Vein endothelial cell (primary cell): ENCODE measurements at places on chromosomes 3 and 15. TPM values are rescaled to one million over a fixed set of nuclear protein-coding genes. Genes with fewer than 3 reads are reported as not detected.

The CACNA1D gene
- total RNA-seq, result not detected in 2 replicates

The MME gene
- total RNA-seq, result 18.3 and 22.0 TPM in 2 replicates

The SLC28A2 gene
- total RNA-seq, result not detected in 2 replicates

The LOXL1 gene
- total RNA-seq, result 3.0 and 3.6 TPM in 2 replicates

The ITGB5 gene
- 73.6 and 88.8 TPM in 2 replicates for total RNA-seq

The CCR8 gene
- total RNA-seq, result not detected in 2 replicates

The CCDC54 gene
- total RNA-seq, result not detected in 2 replicates

The FSTL1 gene
- total RNA-seq, result 475 and 666 TPM in 2 replicates

The ETFA gene
- total RNA-seq, result 127 and 143 TPM in 2 replicates

The SNTN gene
- not detected in 2 replicates for total RNA-seq

The NR2E3 gene
- total RNA-seq, result 0.19 TPM in 1 of 2 replicates, not detected in the other

The FBLN2 gene
- 1.2 and 7.5 TPM in 2 replicates for total RNA-seq

The TPRG1 gene
- total RNA-seq, result 0.38 and 0.98 TPM in 2 replicates

The CYP1A2 gene
- total RNA-seq, result not detected in 2 replicates

The PRTG gene
- 2.3 and 5.3 TPM in 2 replicates for total RNA-seq

The SLC12A1 gene
- total RNA-seq, result not detected in 2 replicates

The MYZAP gene
- total RNA-seq, result 12.7 and 14.4 TPM in 2 replicates

The FSIP1 gene
- 0.98 and 1.3 TPM in 2 replicates for total RNA-seq

The OR4M2 gene
- not detected in 2 replicates for total RNA-seq

The ADGRG7 gene
- not detected in 2 replicates for total RNA-seq

The SEMA3G gene
- total RNA-seq, result 18.2 and 65.0 TPM in 2 replicates

The TMEM40 gene
- not detected in 2 replicates for total RNA-seq

The THRB gene
- total RNA-seq, result 0.19 and 0.33 TPM in 2 replicates

The TRAT1 gene
- not detected in 2 replicates for total RNA-seq

The FBN1 gene
- 103 and 127 TPM in 2 replicates for total RNA-seq

The ITIH4 gene
- total RNA-seq, result 0.65 and 0.96 TPM in 2 replicates

The CEP70 gene
- total RNA-seq, result 14.9 and 18.3 TPM in 2 replicates

The CAV3 gene
- not detected in 2 replicates for total RNA-seq

The FGD5 gene
- 127 and 130 TPM in 2 replicates for total RNA-seq

The GOLGA8T gene
- total RNA-seq, result not detected in 2 replicates

The CYP8B1 gene
- total RNA-seq, result not detected in 2 replicates

The GCNT3 gene
- not detected in 2 replicates for total RNA-seq

The CCDC39 gene
- 0.10 TPM in 1 of 2 replicates, not detected in the other for total RNA-seq

The CPLX3 gene
- not detected in 2 replicates for total RNA-seq

The CCR3 gene
- not detected in 2 replicates for total RNA-seq

The GOLGA8O gene
- 0.67 TPM in 1 of 2 replicates, not detected in the other for total RNA-seq

The KLHL24 gene
- 64.0 and 65.7 TPM in 2 replicates for total RNA-seq

The RFX7 gene
- total RNA-seq, result 7.8 and 10.8 TPM in 2 replicates

The CLRN1 gene
- not detected in 2 replicates for total RNA-seq

The TF gene
- under 0.01 and 0.19 TPM in 2 replicates for total RNA-seq

The NPAP1 gene
- total RNA-seq, result not detected in 2 replicates

The CD80 gene
- total RNA-seq, result not detected in 2 replicates

The CEMIP gene
- total RNA-seq, result 0.19 and 0.33 TPM in 2 replicates

The NEK10 gene
- total RNA-seq, result 2.3 and 11.6 TPM in 2 replicates

The GHSR gene
- not detected in 2 replicates for total RNA-seq

The SIAH2 gene
- 15.3 and 18.9 TPM in 2 replicates for total RNA-seq

The C2CD4A gene
- total RNA-seq, result 0.98 and 1.2 TPM in 2 replicates

The MESP2 gene
- total RNA-seq, result 0.19 TPM in 1 of 2 replicates, not detected in the other

The POLQ gene
- 2.3 and 5.3 TPM in 2 replicates for total RNA-seq

The TMC3 gene
- total RNA-seq, result not detected in 2 replicates

The IL12A gene
- 0.33 and 0.38 TPM in 2 replicates for total RNA-seq

The HRG gene
- total RNA-seq, result not detected in 2 replicates
